ENCODE measurements at places on chromosomes 13 and 19. TPM values are rescaled to one million over a fixed set of nuclear protein-coding genes. Genes with fewer than 3 reads are reported as not detected.
A peak's percentile ranks its signal among the peaks of the same experiment; 100 is the strongest.

GRCh38 chr19:328025-328505 is 16.5 kb downstream of the MIER2 start:
- H3K27ac ChIP-seq: no peak overlapping the region
- no peaks in the 10 kb centered on the region for H3K27me3 ChIP-seq
- H3K36me3 ChIP-seq: no peaks in the 10 kb centered on the region
- H3K4me3 ChIP-seq: no peak overlapping the region
- no peak for DNase-seq

DNA sequence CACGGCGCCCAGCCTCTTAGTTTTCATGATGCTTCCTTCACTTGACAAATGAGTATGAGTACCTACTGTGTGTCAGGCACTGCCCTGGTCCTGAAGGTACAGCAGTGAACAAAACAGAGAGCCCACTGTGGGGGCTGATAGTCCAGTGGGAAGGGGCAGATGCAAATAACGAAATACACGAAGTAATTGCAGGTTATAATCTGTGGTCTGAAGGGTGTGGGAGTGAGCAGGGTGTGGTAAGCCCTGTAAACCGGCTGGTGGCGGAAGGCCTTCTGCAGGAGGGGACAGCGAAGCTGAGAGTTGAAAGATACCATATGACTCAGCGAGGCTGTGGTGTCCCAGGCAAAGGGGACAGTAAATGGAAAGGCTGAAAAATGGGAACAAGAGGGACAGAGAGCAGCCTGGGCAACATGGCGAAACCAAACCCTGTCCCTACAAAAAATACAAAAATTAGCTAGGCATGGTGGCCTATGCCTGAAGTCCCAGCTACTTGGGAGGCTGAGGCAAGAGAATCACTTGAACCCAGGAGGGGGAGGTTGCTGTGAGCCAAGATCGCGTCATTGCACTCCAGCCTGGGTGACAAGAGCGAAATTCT is 60.5 kb downstream of the MAP4K1 start:
- DNase-seq: no peak
- no peak overlapping the region for H3K27ac ChIP-seq
- no peaks in the 10 kb centered on the region for H3K4me1 ChIP-seq
- H3K4me3 ChIP-seq: no peak overlapping the region
- H3K36me3 ChIP-seq: no peaks in the 10 kb centered on the region

GRCh38 chr19:22622020-22622419 is 12.1 kb upstream of the ZNF492 start:
- H3K4me3 ChIP-seq: no peak overlapping the region
- DNase-seq: no peak
- no peaks in the 10 kb centered on the region for H3K4me1 ChIP-seq

The LHB gene
- 0.39 TPM for total RNA-seq

DNA sequence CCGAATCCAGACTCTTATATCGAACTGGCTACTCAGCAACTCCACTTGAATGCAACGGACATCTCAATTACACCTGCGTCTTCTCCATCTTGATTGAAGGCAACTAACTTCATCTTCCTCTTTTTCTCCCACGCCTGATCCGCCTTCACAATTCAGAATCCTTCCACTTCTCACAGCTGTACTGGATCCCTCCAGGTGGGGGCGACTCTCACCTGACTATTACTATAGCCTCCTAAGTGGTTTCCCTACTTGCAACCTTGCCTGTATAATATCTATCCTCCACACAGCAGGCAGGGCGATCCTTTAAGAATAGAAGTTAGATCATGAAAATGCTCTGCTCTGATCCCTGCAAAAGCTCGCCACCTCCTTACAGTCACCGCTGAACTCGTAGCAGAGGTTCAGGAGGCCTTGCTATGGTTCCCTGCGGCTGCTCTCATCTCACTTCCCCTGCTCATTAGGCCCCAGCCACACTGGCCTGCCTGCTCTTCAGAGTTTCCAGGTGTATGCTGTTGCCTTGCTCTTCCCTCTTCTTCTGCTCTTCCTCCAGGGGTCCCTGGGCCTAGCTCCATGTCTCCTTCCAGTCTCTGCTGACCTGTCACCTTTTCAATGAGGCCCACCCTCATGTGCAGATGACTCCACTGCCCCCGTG is 31.9 kb downstream of the RFXAP start:
- H3K27ac ChIP-seq: no peak overlapping the region
- no peaks in the 10 kb centered on the region for H3K4me1 ChIP-seq
- DNase-seq: no peak
- no peaks in the 10 kb centered on the region for H3K27me3 ChIP-seq
- no peak overlapping the region for H3K4me3 ChIP-seq
- no peaks in the 10 kb centered on the region for H3K36me3 ChIP-seq

DNA sequence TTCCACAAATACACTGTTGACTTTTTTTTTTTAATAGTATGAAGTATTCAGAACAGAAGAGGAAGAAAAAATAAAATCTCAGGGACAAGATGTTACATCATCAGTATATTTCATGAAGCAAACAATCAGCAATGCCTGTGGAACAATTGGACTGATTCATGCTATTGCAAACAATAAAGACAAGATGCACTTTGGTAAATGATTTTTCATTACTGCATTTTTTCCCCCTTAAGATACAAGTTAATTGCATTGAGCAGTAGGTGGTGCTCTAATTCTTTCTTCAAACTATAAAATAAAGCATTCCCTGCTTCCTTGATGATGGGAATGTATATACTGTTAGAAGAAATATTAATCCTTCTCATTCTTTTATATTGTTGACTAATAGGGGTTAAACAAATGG is 17.1 kb downstream of the UCHL3 start:
- H3K4me1 ChIP-seq: no peaks in the 10 kb centered on the region
- H3K4me3 ChIP-seq: no peak overlapping the region
- no peak overlapping the region for H3K27ac ChIP-seq
- no peaks in the 10 kb centered on the region for H3K27me3 ChIP-seq
- peaks cover 6% of the 10 kb centered on the region for H3K36me3 ChIP-seq
- DNase-seq: no peak

- peak; percentile 83 for DNase-seq
- H3K27ac ChIP-seq: peak overlapping the region; percentile 93
- H3K4me3 ChIP-seq: peak overlapping the region; percentile 54
- H3K4me1 ChIP-seq: peaks cover 57% of the 10 kb centered on the region
These were observed 9.6 kb downstream of the CAPN12 start for GRCh38 chr19:38734426-38735256.

DNA sequence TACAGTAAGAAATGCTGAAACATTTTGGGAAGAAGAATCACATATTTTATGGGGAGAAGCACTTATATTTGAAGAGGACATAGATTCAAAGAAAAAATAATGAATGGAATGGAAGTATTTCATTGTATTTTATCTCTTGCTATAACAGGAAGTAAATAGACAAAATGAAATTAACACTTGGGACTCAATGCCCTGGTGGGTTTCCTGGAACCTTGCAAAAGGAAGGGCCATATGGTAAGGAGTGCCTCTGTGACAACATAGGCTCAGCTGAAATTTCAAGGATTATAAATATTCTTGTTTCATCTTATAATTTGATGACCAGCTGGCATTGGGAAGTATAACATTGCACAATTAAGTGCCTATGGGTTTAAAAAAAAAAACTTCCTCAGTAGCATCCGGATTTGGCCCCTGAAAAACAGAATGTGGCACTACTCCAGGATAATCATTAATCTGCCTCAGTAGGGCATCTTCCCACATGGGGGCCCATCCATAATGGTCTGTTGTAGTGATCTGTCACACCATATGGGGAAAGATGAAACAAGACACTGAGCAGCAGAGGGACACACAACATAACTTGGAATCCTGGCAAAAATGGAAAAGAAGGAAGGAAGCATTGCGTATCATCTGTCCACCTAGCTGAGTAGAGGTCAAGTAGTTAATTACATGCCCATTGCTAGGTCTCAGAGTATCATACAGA is 321.6 kb downstream of the NDFIP2 start:
- H3K4me3 ChIP-seq: no peak overlapping the region
- peak overlapping the region; percentile 39 for H3K27ac ChIP-seq
- H3K27me3 ChIP-seq: no peaks in the 10 kb centered on the region
- H3K4me1 ChIP-seq: peaks cover 4% of the 10 kb centered on the region
- H3K36me3 ChIP-seq: no peaks in the 10 kb centered on the region

GRCh38 chr13:29319451-29319850 is 276.0 kb downstream of the SLC7A1 start:
- no peak overlapping the region for H3K27ac ChIP-seq
- H3K4me3 ChIP-seq: no peak overlapping the region
- no peaks in the 10 kb centered on the region for H3K36me3 ChIP-seq
- no peaks in the 10 kb centered on the region for H3K4me1 ChIP-seq
- H3K27me3 ChIP-seq: no peaks in the 10 kb centered on the region

All from Panc1 (cell line).